ENCODE measurements at places on chromosomes 2 and 18.

DNA sequence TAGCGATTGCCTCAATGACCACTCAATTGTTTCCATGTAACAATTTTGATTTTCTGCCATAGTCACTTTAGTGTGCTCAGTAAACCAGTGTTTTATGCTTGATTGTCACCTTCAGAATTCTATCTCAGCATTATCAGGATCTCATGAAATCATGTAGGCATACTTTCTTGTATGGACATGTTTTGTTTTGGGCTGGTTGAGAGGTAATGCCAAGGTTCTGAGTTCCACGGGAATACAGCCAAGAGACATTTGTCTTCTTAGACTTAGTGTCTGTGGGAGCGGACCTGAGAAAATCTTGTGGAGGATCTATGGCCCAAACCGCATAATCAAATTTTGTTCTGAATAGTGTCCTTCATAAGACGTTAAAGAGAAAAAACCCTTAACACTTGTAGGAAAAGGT is 10.2 kb downstream of the MSTN start:
- no peak for DNase-seq

GRCh38 chr2:47303341-47304148 is 99.4 kb upstream of the MSH2 start:
- no peak for DNase-seq

GRCh38 chr2:203909974-203910373 is 26.6 kb upstream of the ICOS start:
- no peak for DNase-seq

DNA sequence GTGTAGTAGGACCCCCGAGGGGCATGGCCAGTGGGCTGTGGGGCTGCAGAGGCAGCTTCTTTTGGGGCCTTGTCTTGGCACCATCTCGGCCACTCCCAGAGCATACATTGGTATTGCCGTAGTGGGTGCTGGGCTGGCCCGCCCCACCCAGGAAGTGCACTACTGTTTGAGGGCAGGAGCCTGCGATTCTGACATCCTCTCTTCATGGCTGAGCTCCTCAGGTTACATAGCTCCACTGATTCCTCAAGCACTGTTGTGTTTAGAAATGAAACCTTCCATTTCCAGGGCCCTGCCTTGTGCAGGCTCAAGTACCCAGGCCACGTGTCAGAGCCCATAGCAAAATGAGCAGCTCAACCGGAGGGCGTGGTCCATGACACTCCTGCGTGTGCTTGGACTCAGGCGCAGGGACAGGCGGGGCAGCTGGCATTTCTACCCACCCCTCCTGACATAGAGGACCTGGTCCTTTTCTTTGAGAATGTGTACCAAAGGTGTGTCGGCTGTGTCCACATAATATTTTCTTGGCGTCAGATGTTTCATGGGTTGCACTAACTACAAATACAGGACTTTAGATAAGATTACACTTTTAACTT is 67.9 kb downstream of the DGKD start:
- no peak for DNase-seq

DNA sequence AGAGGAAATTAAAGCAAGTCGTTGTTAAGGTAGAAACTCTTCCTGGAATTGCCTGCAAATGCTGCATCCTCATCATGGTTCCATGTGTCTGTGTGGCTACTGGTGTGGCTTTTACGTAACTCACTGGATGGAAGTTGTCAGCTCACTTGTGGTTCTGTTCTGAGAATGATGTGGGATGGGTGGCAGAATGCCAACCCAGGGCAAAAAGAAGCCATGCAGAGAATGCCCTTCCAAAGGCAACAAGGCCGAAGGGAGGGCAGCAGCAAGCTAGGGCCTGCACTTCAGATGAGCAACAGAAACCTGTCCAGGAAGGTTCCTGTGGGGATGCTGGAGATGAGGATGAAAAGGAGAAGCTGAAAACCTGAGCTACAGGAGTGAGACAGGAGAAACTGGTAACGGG is 10.4 kb upstream of the NAPG start:
- no peak for DNase-seq

GRCh38 chr18:9952633-9953416 is 39.0 kb downstream of the VAPA start:
- no peak for DNase-seq

- no peak for DNase-seq
Observed at GRCh38 chr18:55783921-55784320, 195.9 kb upstream of the TCF4 start.

DNA sequence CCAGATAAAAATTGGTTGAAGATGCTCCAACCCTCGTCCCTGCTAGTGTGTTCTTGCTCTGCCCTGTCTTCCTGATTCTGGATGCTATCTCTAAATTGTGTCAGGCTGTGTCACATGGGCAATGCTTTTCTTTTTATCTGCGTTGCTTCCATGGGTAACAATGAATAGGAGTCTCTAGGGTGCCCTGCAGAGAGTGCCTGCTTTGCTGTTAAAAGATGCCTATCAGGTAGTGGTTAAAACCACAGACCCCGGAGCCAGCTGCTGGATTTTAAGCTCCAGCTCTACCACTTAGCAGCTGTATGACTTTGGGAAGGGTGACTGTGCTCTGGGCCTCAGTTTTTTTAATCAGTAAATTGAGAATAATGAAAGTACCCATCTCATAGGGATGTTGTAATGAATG is 340.3 kb downstream of the PLCL1 start:
- no peak for DNase-seq

DNA sequence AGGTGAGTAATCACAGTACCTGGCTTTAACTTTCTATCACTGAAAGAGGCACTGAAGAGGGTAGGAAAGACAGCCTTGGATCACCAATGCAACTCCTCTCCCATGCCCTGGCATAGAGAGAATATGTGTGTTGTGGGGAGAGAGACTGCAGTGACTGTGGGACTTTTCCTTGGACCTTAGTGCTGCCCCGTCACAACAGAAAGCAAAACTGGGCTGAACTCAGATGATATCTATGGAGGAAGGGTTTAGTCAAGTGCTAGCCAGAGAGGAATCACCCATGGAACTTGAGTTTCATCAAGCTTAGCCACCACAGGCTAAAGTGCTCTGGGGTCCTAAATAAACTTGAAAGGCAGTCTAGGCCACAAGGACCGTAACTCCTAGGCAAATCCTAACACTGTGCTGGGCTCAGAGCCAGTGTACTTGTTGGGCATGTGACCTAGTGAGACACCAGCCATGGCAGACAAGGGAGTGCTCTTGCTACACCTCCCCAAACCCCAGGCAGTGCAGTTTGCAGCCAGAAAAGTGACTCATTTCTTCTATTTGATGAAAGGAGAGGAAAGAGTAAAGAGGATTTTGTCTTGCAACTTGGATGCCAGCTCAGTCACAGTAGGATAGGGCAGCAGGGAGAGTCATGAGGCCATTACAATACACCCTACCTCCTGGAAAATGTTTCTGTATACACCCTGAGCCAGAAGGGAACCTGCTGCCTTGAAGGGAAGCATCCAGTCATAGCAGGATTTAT is 105.8 kb upstream of the SPOPL start:
- DNase-seq, result no peak

DNA sequence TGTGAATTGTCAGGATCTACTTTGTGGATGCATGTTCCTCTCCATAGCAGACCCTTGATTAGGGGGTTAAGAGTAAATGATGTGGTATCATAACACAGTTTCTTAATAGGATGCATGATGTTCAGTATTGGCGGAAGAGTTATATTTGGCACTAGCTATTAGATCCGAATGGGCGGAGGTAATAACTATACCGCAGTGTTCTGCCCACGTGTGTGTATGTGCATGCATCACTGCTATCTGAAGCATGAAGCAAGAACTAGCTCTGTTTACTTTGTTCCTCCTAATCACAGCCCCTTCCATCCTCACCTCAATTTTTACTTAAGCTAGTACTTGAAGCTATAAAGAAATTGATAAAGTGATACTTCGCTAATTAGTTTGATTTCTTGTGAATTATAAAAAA is 159.6 kb upstream of the NOSTRIN start:
- no peak for DNase-seq

GRCh38 chr2:206255003-206255402 is 19.5 kb upstream of the ZDBF2 start:
- DNase-seq, result no peak

DNA sequence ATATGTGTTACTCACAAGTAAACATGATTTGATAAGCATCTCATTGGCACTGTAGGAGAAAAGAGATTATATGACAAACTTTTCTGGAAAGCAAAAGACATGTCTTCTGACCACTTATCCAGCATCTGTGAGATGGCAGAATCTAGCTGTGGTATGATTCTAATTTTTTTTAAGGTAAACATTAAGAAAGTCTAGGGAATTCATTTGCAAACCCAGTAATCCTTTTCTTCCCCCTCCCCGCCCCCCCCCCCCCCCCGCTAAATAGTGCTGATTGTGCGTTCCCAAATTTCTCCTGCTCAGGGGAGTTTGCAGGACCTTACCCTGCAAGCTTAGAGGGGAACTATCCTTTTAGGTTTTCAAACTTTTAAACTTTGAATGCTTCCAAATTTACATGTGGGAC is 12.1 kb downstream of the MRPL44 start:
- DNase-seq, result no peak

DNA sequence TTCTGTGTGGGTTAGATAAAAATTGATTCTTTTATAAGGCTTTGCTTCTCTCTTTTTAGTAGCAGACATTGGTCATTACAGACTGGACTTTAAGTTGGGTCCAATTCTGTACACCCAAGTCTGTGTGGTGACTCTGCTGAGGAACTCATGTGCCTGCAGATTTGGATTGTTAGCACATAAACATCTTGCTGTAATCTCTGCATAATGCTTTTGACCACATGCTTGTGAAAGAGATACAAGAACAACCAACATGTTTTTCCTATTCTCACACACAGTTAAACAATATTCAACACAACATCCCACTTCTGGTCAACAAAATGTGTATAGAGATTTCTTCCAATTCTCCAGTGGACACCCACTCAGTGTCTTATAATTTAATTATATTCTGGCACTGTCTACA is 270.1 kb downstream of the RDH14 start:
- no peak for DNase-seq

DNA sequence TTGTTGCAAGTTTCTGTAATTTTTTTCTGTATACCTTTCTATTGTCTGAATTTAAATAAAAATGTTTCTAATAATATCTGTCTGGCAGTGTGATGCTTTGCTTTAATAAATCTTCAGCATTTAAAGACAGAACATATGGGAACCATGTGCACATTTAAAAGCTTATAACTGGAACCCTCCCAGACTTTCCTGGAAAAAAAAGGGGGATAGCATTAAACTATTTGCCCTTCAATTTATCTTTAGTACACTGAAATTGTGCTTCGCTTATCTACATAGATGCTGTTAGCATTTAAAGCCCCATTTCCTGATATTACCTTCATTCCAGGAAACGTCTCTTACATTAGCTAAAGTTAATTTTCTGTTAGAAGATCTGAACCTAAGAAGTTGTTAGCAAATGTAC is 64.6 kb downstream of the ZC3H6 start:
- no peak for DNase-seq

- no peak for DNase-seq
Observed at GRCh38 chr2:23487735-23488492, 102.9 kb downstream of the KLHL29 start.

GRCh38 chr2:73255907-73256617 is 22.0 kb downstream of the CCT7 start:
- DNase-seq, result no peak

DNA sequence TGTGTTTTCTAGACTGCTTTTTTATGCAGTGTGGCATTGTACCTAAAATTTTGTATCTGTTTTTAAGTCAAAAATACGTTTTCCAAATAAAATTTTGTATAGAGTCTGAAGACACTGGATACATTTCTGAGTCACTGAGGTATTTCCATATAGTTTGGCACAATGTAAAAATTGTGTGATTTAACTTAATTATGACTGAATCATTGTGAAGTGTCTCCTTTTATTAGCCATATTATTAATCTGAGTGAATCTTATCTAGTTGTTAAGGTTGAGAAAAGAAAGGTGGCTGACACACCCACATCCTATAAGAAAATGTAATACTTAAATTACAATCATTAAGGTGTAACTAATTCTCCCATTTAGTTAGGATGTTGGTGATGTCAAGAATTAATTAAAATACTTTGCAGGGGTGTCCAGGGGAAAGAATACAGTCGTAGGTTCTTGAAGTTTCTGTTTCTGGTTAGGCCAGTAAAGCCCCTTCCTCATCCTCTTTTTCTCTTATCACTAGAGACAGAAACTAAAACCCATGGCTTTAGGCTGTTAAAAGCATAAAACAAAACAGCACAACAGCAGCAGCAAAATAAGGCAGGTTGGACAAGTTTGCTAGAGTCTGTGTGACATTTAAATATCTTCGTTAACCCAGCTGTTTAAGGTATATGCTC is 71.6 kb downstream of the UBE2E3 start:
- no peak for DNase-seq

DNA sequence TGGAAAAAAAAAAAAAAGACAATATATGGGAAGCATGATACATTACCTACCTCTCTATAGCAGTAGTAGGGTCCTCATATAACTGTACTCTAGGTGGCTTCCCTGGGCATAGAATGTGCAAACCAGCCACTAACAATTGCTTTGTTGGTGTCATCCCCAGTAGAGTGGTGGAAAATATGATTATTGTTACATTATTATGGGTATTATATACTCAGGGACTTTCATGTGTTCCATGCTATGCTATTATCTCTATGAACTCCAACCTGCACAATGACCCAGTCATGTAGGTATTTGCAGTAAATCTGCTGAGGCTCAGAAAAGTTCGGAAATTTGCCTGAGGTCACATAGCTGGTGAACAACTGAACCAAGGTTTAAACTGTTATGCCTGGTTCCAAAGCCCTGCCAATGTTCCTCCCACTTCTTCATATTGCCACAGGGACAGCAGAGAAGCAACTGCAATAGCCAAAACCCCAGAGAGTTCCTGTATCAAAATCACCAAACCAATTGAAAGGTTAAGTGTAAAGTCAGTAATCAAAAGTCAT is 52.6 kb upstream of the MAP4K4 start:
- DNase-seq, result no peak
